ENCODE measurements at places on chromosomes 2 and 18.

GRCh38 chr2:110770404-110770958, 38.1 kb downstream of the ACOXL start:
- no peak for DNase-seq

DNA sequence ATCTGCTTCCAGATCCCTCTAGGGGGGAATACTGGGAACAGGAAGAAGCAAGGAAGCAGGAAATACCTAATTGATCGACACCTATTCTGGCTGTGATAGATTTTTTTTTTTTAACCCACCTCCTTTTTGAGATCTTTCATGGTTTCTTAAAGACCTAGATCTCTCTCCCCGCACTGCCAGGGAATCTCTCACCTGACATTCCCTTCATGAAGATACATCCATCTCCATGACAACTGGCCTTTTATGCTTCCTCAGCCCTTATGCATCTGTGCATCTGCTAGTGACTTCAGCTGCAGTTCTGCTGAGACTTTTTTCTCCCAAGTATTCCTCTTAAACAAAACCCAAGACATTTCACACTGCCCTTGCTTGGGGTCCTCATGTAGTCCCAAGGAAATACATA, 21.1 kb upstream of the CPO start:
- DNase-seq, result no peak

GRCh38 chr18:2480536-2480935, 90.8 kb downstream of the METTL4 start:
- DNase-seq, result no peak

DNA sequence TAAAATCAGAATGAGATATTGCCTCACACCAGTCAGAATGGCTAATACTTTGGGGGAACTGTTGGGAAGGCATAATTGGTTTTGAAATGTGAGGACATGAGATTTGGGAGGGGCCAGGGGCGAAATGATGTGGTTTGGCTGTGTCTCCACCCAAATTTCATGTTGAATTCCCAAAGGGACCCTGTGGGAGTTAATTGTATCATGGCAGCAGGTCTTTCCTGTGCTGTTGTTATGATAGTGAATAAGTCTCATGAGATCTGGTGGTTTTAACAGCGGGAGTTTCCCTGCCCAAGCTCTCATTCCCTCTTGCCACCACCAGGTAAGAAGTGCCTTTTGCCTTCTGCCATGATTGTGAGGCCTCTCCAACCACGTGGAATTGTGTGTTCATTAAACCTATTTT, 59.6 kb downstream of the CSRNP3 start:
- DNase-seq, result no peak

DNA sequence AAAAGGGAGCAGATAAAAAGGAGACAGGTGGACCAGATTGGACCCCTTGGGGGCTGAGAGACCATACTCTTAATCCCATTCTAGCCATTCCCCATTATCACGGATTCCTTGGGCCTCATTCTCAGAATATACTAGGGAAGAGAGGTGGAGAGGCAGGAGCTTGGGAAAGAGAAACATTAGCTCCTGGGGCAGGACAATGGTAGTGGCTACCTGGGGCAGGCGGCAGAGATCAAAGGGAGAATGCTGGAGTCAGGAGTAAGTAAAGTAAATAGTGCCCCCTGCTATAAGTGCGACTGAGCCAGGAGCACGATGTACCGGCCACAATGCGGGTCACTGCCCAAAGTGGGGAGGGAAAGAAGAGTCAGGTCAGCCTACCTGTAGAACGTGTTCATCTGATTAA, 20.4 kb upstream of the IHH start:
- DNase-seq, result no peak

GRCh38 chr2:218865999-218866398, 6.4 kb downstream of the WNT6 start:
- no peak for DNase-seq

DNA sequence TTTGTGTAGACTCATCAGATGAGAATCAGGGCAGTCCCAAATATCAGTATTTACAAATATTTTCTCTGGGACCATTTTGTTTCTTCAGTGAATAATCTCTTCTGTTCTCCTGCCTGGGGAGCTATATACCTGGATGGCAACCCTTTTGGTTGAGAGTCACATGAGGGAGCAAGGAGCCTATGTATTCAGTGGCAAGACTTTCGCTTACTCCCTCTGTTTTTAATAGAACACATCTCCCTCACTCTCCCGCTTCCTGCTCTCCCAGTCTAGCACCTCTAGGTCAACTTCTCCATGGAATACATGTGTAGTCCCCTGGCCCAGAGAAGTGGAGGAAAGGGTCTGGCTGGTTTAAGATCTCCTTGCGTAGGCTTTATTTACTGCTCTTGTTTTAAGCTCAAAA, 600.3 kb downstream of the CCDC85A start:
- DNase-seq, result no peak

- no peak for DNase-seq
Measured at GRCh38 chr2:233417282-233417681, 63.0 kb downstream of the DGKD start.

GRCh38 chr2:58923869-58924268, 682.7 kb upstream of the FANCL start:
- DNase-seq, result no peak

- no peak for DNase-seq
Measured at GRCh38 chr18:42458226-42458625, 503.2 kb downstream of the PIK3C3 start.

- no peak for DNase-seq
Measured at GRCh38 chr2:156472686-156473085, 36.5 kb downstream of the GPD2 start.

GRCh38 chr18:59249199-59249774, 24.0 kb downstream of the RAX start:
- DNase-seq, result peak; percentile 78

- no peak for DNase-seq
Measured at GRCh38 chr2:216389570-216389969, 17.3 kb upstream of the MARCHF4 start.

GRCh38 chr2:115678129-115678528, 1235.7 kb downstream of the DPP10 start:
- DNase-seq, result no peak

- no peak for DNase-seq
Measured at GRCh38 chr2:98806236-98806697, 75.3 kb upstream of the MGAT4A start.

DNA sequence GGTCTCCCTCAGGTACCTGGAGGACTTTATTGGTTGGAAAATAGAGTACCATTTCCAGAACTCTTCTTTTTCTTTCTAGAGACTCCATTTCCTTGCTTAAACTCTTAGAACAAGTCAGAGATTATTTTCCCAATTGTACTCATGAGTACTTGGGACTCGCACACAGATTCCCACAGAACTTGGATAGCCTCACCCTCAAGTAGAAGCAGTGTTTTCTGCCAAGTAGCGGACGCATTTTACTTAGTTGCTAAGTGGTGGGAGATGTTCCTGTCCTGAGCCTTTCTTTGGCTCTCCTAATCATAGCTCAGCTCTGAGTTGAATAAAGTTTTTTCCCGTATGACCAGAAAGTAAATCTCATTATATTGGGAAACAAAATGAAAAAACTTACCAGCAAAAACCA, 17.2 kb downstream of the SLC30A3 start:
- no peak for DNase-seq

DNA sequence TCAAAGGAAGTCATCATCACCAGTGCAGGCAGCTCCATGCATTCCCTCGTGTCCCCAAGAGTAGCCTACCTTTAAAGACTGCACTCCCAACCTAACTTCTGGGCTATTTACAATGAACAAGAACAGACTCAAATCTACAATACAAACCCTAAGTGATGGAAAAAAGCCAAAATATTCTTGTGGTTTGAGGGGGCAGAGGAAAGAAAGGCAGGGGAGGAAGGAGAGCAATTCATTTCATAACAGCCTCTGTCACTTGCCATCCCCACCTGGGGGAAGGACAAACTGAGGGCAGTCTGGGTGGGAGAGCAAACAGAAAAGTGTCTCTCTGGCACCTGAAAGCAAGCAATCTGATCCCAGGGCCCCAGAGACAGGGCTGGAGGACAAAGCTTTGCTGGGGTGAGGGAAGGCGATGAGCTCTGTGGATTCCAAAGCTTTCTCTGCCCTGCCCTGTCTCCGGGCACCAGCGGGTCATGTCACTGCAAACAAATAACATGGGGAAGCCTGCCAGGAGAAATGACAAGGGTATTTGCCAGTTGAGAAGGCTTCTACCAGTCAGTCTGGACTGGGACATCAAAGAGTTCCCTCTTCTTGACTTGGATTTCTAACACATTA, 528.0 kb upstream of the TNP1 start:
- DNase-seq, result peak; percentile 66

- DNase-seq, result no peak
Measured at GRCh38 chr18:12029786-12030584, 48.7 kb downstream of the IMPA2 start.

- peak; percentile 89 for DNase-seq
Measured at GRCh38 chr18:864872-865273, 39.8 kb upstream of the ADCYAP1 start.

GRCh38 chr2:60092781-60093180, 460.7 kb downstream of the BCL11A start:
- no peak for DNase-seq

Measured in HT-29 (cell line).